T-cell (primary cell): ENCODE measurements at places on chromosomes 16 and 17. TPM values are rescaled to one million over a fixed set of nuclear protein-coding genes. Genes with fewer than 3 reads are reported as not detected.
A peak's percentile ranks its signal among the peaks of the same experiment; 100 is the strongest.

ITPRIPL2 gene
- 1.6 TPM for total RNA-seq

- no peak for DNase-seq
Measured at GRCh38 chr17:57935833-57936807, 19.1 kb downstream of the CUEDC1 start.

DNA sequence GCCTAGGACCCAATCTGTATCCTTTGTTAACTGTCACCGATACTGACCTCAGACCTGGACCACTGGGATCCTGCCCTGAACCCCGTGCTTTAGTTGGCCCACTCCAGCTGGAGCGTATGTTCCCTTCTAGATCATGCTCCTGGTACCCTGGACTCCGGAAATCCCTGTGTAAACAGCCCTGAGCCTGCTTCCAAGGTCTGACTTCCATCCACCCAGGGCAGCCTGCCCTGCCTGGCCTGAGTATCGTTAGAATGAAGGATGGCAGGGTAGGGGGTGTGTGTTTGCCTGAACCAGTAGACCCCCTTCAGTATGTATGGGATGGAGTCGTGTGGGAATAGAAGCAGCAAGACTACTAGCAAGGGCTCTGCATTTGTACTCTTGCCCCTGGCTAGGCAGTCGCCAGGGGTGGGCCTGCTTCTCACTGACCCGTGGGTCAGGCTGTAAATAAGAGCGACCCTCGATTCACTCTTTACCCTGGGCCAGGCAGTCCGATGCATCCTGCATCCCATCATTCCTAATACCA is 691 bp upstream of the TMEM98 start:
- no peak for DNase-seq

- DNase-seq: no peak
Measured at GRCh38 chr17:67442787-67443624, 65.9 kb downstream of the PITPNC1 start.

- no peak for DNase-seq
Measured at GRCh38 chr17:49235896-49236295, 5.3 kb upstream of the PHOSPHO1 start.

SPATA22 gene
- total RNA-seq: not detected

DNA sequence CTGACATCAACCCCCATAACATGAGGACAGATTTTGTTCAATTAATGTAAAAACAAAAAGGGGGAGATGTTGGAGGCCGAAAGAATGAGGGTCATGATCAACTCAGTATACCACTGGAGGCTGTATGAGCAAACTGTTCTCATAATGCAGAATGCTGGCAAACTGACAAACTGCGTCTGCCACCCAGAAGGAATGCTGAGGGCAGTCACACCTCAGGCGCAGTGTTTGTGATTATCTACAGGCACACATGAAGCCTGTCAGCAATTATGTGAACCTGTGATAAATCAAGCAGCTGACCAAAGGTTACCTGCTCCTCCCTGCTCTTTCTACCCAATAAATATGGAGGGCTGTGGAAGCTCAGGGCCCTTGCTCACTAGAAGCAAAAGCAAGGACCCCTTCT is 27.3 kb downstream of the CD300LG start:
- DNase-seq: no peak

DNA sequence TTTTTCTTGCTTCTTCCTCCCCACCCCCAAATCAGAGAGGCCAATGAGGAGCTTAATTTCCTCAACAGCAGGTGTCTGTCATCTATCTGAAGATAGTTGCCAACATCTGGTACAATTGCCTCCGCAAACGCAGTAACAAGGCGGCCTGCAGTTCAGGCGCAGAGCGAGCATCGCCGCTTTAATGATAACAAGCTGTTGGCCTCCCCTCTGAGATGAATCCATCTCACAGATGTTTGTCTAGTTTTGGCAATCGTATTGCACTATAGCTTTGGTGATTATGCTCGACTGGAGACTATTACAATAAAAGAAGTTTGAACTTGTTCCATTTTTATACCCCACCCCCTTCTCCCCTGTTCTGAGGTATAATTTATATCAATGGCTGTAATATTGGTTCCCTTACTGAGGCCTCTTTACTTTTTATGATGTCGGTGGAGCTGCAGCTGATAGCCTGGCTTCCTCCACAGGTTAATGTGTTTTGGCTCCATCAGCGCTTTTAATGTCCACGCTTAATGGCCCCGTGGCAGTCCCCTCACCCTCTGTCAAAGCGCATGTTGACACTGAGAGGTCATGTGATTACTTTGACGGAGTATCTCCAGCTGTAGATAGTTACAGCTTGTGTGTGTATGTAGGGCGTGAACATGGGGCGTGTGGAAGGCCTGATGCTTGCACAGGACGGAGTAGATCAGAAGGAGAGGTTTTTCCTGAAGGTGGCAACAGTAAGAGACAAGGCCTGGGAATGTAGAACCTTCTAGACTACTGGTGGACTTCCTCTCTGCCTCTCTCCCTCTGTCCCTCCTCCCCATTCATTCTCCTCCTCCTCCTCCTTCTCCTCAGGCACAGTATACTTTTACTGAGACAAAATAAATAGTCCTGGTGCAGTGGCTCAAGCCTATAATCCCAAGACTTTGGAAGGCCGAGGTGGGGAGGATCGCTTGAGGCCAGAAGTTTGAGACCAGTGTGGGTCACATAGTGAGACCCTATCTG is 164.7 kb downstream of the MSI2 start:
- DNase-seq: no peak

DNA sequence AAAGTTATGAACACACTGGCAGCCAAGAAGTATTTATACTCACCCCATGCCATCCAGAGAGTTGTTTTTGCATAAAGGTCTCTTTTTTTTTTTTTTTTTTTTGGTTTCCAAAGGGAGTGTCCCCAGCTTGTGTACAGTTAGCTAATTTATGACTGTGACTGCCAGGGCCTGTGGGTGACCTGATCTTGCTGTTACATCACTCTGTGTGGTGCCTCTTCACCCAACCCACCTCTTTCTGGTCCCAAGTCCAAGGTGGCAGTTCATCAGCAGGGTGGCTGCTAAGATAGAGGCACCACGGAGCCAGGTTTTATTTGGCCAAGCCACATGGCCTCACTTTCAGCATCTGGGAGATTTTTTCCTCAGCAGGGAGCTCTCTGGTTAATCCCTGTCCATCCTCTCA is at the start of gene NOS2:
NOS2 (minus strand) TSS at position 8 of the 400 bp plus-strand sequence. CDS start 1,720 bp downstream, outside the sequence.
- no peak for DNase-seq

- DNase-seq: no peak
Measured at GRCh38 chr16:81583893-81584631, 139.5 kb downstream of the CMIP start.

GRCh38 chr17:62085511-62086408 is 20.7 kb upstream of the MED13 start:
- DNase-seq: no peak

XYLT2 gene
- total RNA-seq: 44.4 TPM

- DNase-seq: no peak
Measured at GRCh38 chr17:46026166-46027047, 27.4 kb downstream of the STH start.

- DNase-seq: no peak
Measured at GRCh38 chr16:61891460-61891859, 144.8 kb downstream of the CDH8 start.

SLC5A2 gene
- 4.0 TPM for total RNA-seq

DNA sequence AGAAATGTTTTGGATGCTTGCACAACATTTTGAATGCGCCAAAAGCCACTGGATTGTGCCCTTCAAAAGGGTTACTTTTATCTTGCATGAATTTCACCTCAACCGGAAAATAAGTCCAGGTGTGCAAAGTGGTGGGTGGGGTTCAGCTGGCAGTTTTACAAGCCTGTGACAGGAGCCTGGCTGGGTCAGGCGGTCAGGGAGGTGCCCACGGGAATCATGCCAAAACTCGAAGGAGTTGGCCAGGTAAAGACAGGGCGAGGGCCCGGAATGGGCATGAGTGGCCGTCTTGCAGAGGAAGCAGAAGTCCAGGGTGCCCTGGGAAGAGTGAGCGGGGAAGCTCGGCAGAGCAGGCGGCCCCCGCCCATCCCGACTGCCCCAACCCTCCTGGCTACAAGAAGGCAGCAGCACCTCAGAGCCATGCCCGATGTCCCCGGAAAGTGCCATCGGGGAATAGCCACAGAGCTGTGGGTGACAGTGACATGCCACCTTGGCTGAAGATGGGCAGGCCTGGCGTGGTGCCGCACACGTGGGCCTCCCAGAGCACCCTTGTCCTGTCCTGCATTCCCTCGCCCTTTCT is 19.1 kb upstream of the CACNG1 start:
- DNase-seq: no peak

DNA sequence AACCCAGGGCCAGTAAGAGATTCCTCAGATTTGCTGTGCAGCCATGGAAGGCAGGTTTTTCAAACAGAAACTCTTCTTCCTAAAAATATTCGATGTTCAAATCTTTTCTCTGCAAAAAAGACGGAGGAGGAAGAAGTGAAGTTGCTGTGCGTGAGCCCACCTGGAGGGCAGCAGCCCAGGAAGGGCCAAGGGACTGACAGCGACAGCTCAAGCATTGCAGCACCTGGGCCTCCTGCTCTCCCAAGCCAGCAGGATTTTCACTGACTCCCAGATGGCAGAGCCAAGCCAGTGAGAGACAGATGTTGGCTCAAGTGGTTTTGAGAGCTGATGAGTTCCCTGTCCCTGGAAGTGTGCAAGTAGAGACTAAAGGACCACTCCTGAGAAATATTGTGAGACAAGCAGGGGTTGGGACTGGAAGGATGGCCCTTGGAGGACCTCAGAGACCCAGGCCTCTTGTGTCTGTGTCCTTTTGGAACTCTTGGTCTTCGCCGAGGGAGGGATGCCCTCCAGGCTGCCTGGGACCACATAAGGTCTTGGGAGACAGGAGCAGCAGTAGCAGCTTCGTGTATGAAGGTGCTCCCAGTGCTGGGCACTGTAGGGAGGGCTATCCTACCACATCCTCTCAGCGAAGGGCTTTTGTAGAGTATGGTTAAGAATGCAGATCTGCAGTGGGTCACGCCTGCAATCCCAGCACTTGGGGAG is 29.3 kb upstream of the TNFRSF13B start:
- DNase-seq: no peak

GRCh38 chr16:70529051-70529777 is 5.6 kb downstream of the SF3B3 start:
- DNase-seq: no peak

SPATA32 gene
- total RNA-seq: 0.39 TPM

KRT13 gene
- total RNA-seq: not detected

PLLP gene
- 4.3 TPM for total RNA-seq

CETP gene
- total RNA-seq: 0.25 TPM

- DNase-seq: no peak
Measured at GRCh38 chr16:17457997-17458396, 12.8 kb downstream of the XYLT1 start.

- no peak for DNase-seq
Measured at GRCh38 chr16:12057266-12057665, 80.7 kb downstream of the SNX29 start.

GRCh38 chr17:12047681-12048376 is 27.2 kb downstream of the MAP2K4 start:
- DNase-seq: no peak

DNA sequence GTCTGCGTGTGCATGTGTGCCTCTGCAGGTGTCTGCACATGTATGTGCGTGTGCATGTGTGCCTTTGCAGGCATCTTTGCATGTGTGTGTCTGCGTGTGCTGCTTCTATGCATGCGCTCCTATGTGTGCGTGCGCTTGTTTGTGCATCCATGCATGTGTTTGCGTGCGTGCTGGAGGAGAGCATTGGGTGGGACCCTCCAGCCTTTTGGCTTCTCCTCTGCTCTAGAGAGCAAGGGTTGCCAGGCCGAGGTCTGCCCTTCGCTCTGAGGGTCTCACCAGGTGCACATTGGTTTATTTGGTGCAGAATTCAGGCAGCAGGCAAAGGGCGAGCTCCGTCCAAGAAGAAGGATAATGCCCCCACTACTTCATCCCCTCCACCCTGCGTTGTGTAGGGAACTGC is 1.1 kb upstream of the RAB40B start:
- DNase-seq: no peak

DNA sequence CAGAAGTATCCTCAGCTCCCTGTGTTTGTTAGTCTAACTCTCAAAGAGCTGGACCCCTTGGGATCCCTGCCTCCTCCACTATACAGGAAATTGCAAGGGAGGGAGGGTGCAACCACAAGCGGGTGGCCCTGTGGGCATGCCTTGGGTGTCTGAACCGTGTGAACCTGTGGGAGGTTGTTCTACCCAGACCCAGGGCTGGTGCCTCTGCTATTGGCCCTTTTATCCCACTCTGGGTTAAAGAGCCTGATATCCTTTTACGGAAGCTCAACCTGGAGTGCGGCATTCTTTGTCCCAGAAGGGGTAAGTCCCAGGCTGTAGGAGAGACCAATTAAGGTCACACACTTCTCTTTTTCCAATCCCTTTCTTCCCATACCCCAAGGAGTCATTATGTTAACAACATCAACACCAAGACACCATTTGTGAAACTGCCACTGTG is 53.4 kb downstream of the ARSG start:
- DNase-seq: peak; percentile 17
